Activated CD4-positive, alpha-beta T cell treated with anti-CD3 and anti-CD28 coated beads for 36 hours (primary cell): ENCODE measurements at places on chromosomes 5 and 9. TPM values are rescaled to one million over a fixed set of nuclear protein-coding genes. Genes with fewer than 3 reads are reported as not detected.
A peak's percentile ranks its signal among the peaks of the same experiment; 100 is the strongest.

GRCh38 chr5:177100714-177101121, 14.0 kb downstream of the FGFR4 start:
- no peak overlapping the region for H3K27ac ChIP-seq
- H3K4me3 ChIP-seq: no peak overlapping the region
- H3K4me1 ChIP-seq: no peaks in the 10 kb centered on the region
- H3K36me3 ChIP-seq: no peaks in the 10 kb centered on the region
- no peaks in the 10 kb centered on the region for H3K27me3 ChIP-seq

GRCh38 chr5:98898743-98899142, 30.1 kb downstream of the CHD1 start:
- H3K27me3 ChIP-seq: no peaks in the 10 kb centered on the region
- peaks cover 46% of the 10 kb centered on the region for H3K36me3 ChIP-seq
- H3K4me3 ChIP-seq: no peak overlapping the region
- no peak for DNase-seq

- H3K4me3 ChIP-seq: no peak overlapping the region
- no peaks in the 10 kb centered on the region for H3K27me3 ChIP-seq
- H3K4me1 ChIP-seq: no peaks in the 10 kb centered on the region
- H3K27ac ChIP-seq: no peak overlapping the region
- no peaks in the 10 kb centered on the region for H3K36me3 ChIP-seq
Measured at GRCh38 chr9:105681724-105682123, 12.6 kb upstream of the TMEM38B start.

- no peaks in the 10 kb centered on the region for H3K36me3 ChIP-seq
- H3K27me3 ChIP-seq: peaks cover 17% of the 10 kb centered on the region
- H3K4me3 ChIP-seq: no peak overlapping the region
- H3K27ac ChIP-seq: no peak overlapping the region
Measured at GRCh38 chr5:43731573-43731972, 128.6 kb downstream of the NNT start.

Gene TSLP
- total RNA-seq: 0.85 TPM

- H3K36me3 ChIP-seq: peaks cover 5% of the 10 kb centered on the region
- H3K27me3 ChIP-seq: no peaks in the 10 kb centered on the region
- no peak overlapping the region for H3K4me3 ChIP-seq
- H3K4me1 ChIP-seq: no peaks in the 10 kb centered on the region
Measured at GRCh38 chr9:123604861-123605260, 248.9 kb downstream of the CRB2 start.

GRCh38 chr9:60545878-60546385, 368.3 kb upstream of the SPATA31A5 start:
- H3K36me3 ChIP-seq: peaks cover 3% of the 10 kb centered on the region
- H3K4me1 ChIP-seq: no peaks in the 10 kb centered on the region
- H3K27ac ChIP-seq: no peak overlapping the region
- H3K4me3 ChIP-seq: no peak overlapping the region
- no peak for DNase-seq

- H3K4me3 ChIP-seq: no peak overlapping the region
- H3K27me3 ChIP-seq: no peaks in the 10 kb centered on the region
- no peaks in the 10 kb centered on the region for H3K4me1 ChIP-seq
- no peaks in the 10 kb centered on the region for H3K36me3 ChIP-seq
- H3K27ac ChIP-seq: no peak overlapping the region
- DNase-seq: no peak
Measured at GRCh38 chr9:11312966-11313365, 700.2 kb upstream of the PTPRD start.

DNA sequence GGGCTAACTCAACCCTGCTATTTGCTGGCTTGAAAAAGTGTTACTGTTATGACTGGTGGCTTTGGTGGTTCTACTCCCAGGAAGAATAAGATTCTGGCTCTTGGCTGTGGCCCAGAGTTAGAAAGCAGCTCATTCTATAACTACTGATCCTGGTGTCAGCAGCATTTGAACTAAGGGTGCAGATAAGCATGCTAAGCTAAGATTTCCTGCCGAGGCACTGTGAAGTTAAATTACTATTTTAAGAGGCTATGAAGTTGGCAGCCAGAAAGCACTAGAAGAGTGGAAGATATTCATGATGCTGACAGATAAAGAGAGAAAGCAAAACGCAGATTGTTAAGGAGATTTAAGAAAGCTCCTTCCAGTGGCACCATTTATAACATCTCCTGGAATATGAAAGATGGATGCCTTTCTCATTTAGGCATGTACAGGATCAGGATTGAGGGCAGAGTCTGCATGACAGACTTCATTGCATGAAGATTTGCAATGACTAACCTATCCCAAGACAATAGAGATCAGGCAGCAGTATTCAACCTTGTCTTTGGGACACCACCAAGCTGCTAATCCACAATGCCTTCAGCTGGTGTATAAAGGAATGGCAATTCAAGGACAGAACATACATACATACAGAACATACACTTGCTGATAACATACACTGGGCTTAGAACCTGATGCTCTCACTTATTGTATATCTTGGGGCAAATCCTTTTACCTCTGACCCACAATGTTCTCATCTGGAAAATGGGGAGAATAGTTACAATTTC, 11.7 kb downstream of the BRINP1 start:
- H3K4me1 ChIP-seq: no peaks in the 10 kb centered on the region
- no peak overlapping the region for H3K27ac ChIP-seq
- no peak overlapping the region for H3K4me3 ChIP-seq
- peaks cover 2% of the 10 kb centered on the region for H3K27me3 ChIP-seq
- H3K36me3 ChIP-seq: no peaks in the 10 kb centered on the region
- DNase-seq: no peak

GRCh38 chr9:115673599-115673998, 480.0 kb upstream of the PAPPA start:
- DNase-seq: no peak
- no peaks in the 10 kb centered on the region for H3K27me3 ChIP-seq
- no peak overlapping the region for H3K27ac ChIP-seq
- no peaks in the 10 kb centered on the region for H3K4me1 ChIP-seq
- no peak overlapping the region for H3K4me3 ChIP-seq

DNA sequence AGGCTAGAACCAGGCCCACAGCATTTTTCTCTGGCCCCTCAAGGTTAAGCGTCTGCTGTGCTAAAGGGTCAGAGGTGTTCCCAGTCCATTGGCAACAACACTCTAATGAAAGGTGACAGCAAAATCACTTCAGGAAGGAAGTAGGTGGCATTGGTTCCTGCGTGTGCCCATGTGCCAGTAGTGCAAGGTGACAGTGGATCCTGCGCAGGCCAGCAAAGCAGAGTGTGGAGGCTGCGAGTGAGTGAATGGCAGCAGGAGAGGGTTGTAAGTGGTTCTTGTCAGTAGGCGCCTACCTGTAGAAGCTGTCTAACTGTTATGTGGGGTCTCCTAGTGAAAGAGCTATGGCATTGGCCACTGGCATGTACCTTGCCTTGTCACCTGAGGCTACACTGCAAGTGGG, 898.2 kb upstream of the TYRP1 start:
- H3K36me3 ChIP-seq: no peaks in the 10 kb centered on the region
- DNase-seq: no peak
- H3K27me3 ChIP-seq: no peaks in the 10 kb centered on the region
- H3K4me3 ChIP-seq: no peak overlapping the region
- H3K27ac ChIP-seq: no peak overlapping the region

DNA sequence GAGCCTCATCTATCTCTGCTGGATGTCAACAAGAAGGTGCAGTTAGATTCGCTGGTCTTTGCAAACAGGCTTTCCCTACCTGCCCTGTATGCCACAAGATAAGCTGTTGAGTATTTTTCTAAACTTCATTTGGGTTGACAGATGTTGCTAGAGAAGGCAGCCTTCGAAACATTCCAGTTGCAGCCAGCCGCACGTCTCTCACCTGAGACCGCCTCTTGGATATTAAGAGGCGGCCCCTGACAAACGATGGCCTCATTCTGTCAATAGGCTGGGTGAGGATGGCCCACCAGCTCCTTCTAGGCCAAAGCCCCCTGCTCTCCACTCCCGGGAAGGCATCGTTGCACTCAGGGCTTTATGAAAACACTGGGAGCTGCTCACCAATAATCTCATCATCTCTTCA, 181.6 kb downstream of the DAB2IP start:
- no peak overlapping the region for H3K27ac ChIP-seq
- H3K36me3 ChIP-seq: no peaks in the 10 kb centered on the region
- H3K27me3 ChIP-seq: no peaks in the 10 kb centered on the region
- DNase-seq: no peak
- H3K4me1 ChIP-seq: no peaks in the 10 kb centered on the region
- H3K4me3 ChIP-seq: no peak overlapping the region

DNA sequence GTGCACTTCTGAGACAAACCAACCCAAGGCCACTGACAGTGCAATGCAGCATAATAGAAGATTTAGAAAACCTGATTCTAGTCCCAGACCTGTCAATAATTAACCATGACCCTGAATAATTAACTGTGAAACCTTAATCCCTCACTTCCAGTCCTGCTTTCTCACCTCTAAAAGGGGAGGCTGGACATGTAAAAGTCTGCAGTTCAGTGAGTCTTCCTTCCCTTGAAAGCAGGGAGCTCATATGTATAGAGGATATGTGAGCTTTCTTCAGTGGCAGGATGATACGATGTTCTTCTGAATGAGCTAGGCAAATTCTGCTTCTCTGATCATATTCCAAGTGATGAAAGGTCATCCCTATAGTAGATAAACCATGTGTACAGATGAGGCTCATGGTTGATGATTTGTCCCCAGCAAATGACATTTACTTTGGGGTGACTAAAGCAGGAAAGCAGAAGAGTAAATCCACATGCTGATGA, 2.9 kb downstream of the KCNV2 start:
- no peak overlapping the region for H3K27ac ChIP-seq
- no peak for DNase-seq
- H3K4me3 ChIP-seq: no peak overlapping the region
- H3K4me1 ChIP-seq: no peaks in the 10 kb centered on the region
- H3K27me3 ChIP-seq: no peaks in the 10 kb centered on the region

DNA sequence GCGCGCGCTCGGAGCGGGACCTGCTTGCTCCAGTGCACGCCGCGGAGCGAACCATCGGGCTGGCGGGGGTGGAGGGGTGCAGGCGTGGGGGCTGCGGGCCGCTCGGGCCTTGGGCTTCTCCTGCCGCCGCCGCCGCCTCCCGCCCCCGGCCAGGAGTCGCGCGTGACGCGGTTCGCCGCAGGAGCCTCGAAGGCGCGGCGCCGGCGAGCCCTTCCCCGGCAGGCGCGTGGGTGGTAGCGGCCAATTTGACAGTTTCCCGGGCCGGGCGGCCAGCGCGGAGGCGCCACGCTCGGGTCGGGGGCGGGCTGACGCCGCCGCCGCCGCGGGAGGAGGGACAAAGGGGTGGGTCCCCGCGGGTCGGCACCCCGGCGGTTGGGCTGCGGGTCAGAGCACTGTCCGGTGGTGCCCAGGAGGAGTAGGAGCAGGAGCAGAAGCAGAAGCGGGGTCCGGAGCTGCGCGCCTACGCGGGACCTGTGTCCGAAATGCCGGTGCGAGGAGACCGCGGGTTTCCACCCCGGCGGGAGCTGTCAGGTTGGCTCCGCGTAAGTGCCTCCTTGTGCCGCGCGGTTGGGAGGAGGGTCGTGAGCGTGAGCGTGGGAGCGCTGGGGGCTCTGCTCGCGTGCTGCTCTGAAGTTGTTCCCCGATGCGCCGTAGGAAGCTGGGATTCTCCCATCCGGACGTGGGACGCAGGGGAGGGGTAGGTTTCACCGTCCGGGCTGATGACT, at the start of gene TJP2:
Gene TJP2 (plus strand): TSS at position 387 of the 725 bp plus-strand sequence. CDS start 96 bp downstream, at position 483.
- peak within 1 kb of the TSS; percentile 83 for H3K27ac ChIP-seq
- H3K36me3 ChIP-seq: no peaks in the 10 kb centered on the region
- H3K4me1 ChIP-seq: peaks cover 54% of the 10 kb centered on the region

DNA sequence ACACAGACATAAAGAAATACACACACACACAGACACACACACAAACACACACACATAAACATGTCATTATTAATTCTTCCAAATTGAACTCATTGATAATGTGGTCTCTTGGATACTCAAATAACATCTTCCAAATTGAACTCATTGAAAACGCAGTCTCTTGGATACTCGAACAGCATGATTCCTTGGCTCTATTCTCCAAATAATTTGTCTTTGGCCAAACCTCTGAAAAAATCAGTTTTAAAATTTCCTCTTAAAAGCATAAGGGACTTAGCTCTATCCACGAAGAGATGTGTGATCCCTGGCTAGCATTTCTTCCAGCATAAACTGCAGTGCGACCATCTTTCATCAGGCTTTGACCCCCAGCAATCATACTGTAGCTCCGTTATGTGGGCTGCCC, 296.6 kb downstream of the IRX2 start:
- no peaks in the 10 kb centered on the region for H3K4me1 ChIP-seq
- no peak for DNase-seq
- H3K27ac ChIP-seq: no peak overlapping the region
- no peak overlapping the region for H3K4me3 ChIP-seq
- H3K36me3 ChIP-seq: no peaks in the 10 kb centered on the region
- H3K27me3 ChIP-seq: peaks cover 2% of the 10 kb centered on the region

DNA sequence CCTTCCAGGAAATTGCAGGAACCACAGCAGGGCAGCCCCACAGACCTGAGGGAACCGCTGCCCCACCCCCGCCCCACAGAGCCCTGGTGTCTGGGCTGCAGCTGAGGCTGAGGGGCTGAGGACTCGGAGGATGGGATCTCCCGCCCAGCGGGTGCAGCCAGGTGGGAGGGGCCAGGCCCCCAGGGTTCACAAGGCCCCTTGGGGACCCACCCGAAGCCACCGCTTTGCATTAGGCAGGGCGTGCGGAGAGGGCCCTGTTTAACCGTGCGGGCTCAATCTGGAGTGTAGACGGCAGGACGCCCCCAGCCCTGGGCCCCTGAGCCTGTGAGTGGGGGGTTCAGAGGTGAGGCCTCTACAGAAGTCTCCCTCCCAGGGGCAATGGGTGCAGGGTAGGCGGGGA, 10.8 kb downstream of the NOTCH1 start:
- H3K36me3 ChIP-seq: peaks cover 27% of the 10 kb centered on the region
- H3K4me1 ChIP-seq: peaks cover 69% of the 10 kb centered on the region
- DNase-seq: no peak
- no peak overlapping the region for H3K4me3 ChIP-seq
- H3K27ac ChIP-seq: no peak overlapping the region

- H3K27ac ChIP-seq: no peak overlapping the region
- peaks cover 2% of the 10 kb centered on the region for H3K36me3 ChIP-seq
- no peak overlapping the region for H3K4me3 ChIP-seq
- no peaks in the 10 kb centered on the region for H3K27me3 ChIP-seq
- H3K4me1 ChIP-seq: peaks cover 10% of the 10 kb centered on the region
Measured at GRCh38 chr5:131196331-131196730, 25.6 kb downstream of the LYRM7 start.

Gene ZNF883
- total RNA-seq: 1.3 TPM

- H3K36me3 ChIP-seq: no peaks in the 10 kb centered on the region
- no peaks in the 10 kb centered on the region for H3K27me3 ChIP-seq
- no peak overlapping the region for H3K27ac ChIP-seq
Measured at GRCh38 chr9:72022841-72023240, 37.6 kb downstream of the C9orf57 start.

DNA sequence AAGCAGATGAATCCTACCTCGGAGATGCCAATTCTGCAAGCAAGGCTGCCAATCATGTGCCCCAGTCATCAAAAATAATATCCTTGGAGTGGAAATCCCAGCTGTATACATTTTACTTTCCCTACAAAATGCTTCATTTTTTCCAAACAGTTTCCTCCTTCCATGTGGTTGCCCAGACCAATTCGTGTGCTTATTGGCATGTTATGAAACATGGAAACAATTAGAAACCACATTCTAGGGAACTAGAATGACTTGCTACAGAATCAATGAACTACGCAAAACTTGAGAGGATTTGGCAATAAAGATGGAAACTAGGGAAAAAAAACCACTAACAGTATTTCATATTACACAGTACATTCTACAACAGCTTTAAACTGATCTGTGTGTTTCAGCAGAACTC, 584.5 kb upstream of the DMAC1 start:
- DNase-seq: no peak
- no peaks in the 10 kb centered on the region for H3K4me1 ChIP-seq
- H3K27me3 ChIP-seq: peaks cover 2% of the 10 kb centered on the region
- H3K4me3 ChIP-seq: no peak overlapping the region

GRCh38 chr5:147321569-147321968, 86.7 kb downstream of the STK32A start:
- H3K4me1 ChIP-seq: no peaks in the 10 kb centered on the region
- DNase-seq: no peak
- no peak overlapping the region for H3K27ac ChIP-seq
- H3K27me3 ChIP-seq: peaks cover 4% of the 10 kb centered on the region
- H3K36me3 ChIP-seq: no peaks in the 10 kb centered on the region
- H3K4me3 ChIP-seq: no peak overlapping the region
